ENCODE measurements at places on chromosomes 16 and 17.

DNA sequence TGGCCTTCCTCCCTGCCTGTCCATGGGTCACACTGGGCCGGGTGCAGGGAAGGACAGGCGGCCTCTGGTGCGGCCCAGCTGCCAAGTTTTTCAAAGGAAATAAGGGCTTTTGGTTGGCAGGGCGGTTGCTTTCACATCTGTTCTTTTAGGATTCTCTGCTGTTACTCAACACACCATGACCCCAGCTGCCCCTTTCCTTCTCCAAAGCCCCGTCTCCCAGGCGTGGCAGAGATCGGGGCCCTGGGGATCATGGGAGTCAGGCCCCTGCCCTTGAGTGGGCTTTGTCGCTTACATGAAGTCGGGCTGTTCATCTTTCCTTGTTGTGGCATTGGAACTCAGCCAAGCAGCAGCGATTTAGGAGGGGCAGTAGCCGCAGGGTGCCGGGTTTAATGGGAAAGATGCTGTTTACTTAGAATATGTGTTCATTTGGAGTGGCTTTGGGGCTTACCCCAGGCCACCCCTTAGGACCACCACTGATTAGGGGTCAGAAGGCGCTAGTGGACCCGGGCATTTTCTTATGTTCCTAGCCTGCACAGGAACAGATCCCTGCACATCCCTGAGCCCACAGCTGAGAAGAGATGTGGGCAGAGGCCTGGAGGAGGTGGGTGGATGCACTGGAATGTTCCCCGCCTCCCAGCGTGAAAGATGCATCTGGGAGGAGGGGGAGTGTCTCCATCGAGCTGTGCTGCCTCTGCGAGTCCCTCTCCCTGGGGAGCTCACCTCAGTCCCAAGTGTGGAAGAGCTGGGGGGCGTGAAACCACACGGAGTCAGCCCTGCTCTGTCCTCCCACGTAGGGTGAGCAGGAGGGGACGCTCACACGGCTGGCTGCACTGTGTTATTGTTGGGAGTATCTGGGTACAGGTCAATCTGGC lies 6.8 kb upstream of the ADCY7 start:
- peak; percentile 31 for DNase-seq

DNA sequence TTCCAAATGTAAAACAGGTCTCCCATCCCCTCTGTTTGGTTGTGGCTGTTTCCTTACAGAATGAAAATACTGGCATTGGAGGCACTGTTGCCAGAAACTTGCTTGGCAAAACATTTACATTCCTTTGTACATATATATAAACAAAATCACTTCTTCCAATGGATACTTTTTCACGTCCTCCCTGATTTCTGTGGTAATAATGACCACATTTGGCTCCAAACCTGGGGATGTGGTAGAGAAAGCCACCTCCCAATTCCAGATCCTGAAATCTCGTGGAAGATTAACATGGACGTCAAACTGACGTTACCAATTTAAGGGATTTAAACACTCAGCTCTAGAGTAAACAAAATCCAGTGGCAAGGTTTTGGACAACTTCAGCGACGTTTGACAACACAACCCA lies 370.8 kb upstream of the ZFHX3 start:
- DNase-seq = peak; percentile 27

- no peak for DNase-seq
These were observed 98.7 kb downstream of the HS3ST2 start for GRCh38 chr16:22912654-22913053.

DNA sequence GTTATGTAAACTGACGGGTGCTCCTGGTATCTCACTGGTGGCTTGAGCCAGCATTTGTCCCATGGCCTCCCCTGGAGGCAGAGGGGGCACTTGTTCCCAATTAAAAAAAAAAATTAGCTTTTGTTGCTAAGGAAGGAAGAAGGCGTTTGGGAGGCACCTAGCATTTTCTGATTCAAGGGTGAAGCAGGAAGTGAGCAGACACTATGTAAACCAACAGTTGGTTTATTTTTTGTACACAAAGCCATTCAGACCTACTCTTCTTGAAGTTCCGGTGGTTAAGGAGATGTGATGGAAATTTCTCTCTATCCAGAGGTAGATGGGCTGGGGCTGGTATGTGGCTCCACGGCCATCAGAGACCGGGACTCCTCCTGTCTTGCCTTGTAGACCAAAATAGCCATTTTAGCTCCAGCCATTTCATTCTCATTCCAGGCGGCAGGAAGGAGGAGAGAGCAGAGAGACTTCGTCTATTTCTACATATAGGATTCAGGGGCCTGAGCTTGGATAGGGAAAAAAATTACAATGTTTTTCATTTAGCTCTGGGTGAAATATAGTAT lies 103.0 kb downstream of the SNX29 start:
- no peak for DNase-seq

DNA sequence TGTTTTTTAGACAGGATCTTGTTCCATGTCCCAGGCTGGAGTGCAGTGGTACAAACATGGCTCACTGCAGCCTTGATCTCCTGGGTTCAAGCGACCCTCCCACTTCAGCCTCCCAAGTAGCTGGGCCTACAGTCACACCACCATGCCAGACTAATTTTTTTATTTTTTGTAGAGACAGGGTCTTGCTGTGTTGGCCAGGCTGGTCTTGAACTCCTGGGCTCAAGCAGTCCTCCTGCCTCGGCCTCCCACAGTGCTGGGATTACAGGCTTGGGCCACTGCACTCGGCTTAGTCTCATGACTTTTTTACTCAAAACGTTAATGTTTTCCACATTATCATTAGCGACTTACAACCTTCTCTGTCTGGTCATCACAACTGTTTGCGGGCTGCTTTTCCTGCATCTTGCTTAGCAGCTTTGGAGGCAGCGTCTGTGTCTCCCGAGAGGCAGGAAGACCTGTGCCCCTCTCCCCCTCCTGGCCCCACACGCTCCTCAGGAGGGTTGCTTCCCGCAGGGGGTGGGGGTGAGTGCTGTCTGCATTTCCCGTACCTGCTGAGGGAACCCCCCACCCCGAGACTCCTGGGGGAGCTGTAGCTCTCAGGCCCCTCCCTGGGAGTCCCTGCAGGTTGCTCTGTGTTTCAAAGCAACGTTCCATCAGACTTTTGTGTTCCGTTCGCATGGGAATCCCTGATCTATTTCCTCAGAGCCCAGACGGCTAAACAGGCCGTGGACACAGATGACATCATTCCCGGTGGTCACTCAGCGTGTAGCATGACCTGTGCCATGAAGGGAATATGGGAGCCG lies 52.6 kb downstream of the PGS1 start:
- DNase-seq = no peak

DNA sequence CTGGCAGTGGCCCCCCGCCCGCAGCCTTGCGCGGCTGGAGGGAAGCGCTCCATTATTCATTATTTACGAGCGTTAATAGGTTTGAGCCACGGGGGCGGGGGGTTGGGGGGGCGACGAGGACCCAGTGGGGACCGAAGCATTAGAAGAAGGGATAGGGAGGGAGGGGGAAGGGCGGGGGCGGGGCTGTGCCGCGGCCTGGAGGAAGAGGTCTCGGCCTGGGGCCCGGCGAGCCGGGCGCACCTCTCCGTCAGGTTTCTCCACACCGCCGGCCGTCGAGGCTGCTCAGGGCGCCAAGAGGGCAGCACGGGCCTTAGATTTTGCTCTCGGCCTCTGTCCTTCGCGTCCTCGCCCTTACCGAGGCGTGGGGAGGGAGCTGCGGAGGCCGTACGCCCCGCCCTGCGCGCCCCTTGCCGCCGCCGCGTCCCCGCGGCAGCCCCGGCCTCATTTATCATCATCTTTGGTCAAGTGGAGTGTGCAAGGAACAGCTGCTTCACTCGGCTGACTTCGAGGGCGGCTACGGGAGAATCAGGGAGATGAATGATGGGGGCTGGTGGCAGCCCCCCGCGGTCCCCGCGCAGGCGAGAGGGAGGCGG lies 54.2 kb downstream of the SREBF1 start:
- no peak for DNase-seq

GRCh38 chr17:43952724-43953666 lies 745 bp downstream of the PYY start:
- no peak for DNase-seq

DNA sequence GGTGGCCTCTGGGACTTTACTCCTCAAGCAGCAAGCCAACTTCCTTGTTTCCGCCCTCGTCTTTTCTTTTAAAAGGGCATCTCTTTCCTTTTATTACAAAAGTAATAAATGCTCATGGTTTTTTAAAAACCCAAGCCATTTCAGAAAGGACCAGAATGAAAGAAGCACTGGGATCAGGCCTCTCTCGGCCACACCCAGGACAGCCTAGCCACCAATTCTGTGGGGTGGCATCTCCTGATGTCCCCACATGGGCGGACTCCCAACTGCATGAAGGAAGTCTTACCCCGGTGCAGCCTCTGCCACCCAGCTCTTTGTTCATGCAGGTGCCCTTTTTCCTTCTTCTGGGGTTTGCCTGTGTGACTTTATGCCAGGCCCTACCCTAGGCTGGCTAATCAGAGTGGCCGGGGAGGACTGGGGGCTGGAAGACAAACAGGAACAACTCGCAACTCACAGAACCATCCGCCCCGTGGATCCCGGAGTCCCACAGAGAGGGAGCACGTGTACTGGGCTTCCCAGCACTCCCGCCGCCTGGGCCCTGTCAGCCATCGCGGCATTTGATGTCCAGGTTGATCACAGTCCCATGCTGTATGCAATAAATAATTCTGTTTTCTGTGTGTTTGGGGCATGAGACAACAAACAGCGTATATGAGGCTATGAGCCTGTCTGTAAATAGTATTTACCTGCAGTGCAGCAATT lies 2.6 kb upstream of the RASD1 start:
- DNase-seq = no peak

GRCh38 chr16:20181949-20182348 lies 108.3 kb upstream of the GPR139 start:
- no peak for DNase-seq

- DNase-seq = no peak
These were observed 478.8 kb downstream of the NPIPA7 start for GRCh38 chr16:16857603-16858283.

- DNase-seq = peak; percentile 100
These were observed 105.8 kb downstream of the NOG start for GRCh38 chr17:56699186-56699894.

DNA sequence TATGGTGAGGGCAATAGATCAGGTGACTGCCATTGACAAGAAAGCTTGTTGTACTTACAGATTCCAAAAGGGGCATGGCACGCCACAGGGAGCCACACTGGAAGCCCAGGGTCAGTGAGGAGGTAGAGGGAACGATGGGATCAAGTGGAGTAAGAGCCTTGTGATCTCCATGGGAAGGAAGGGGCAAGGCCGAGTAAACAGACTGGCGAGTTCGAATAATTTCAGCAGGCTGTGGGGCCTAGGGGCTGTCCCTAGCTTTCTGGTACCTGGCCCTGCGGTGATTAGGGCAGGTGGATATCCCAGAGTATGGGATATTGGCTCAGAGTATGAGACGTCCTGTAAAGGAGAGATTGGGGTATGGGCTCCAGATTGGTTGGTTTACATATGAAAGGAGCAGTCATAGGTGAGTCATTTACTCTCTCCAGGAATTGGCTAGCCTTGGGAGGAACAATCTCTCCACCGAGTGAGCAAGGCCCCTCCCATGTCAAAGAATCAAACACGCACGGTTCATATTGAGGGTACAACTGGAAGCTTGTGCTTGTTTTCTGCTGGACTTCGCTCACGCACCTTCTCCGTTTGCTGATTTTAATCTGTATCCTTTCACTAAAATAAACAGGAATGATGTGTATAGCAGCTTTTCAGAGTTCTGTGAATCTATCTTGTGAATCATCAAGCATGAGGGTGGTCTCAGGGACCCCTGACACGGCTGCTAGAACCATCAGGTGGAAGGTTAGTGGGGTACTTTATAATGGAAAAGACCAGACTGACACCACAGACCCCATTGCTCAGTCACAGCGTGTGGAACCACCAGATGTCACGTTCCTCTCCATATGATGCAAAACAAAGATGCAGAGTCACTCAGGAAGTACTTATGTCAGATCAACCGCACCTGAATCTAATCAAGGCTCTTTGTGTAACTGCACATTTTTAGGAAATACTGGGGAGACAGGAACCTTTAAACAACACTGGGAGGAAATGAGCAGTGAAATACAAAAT lies 27.9 kb downstream of the GABARAPL2 start:
- peak; percentile 68 for DNase-seq

DNA sequence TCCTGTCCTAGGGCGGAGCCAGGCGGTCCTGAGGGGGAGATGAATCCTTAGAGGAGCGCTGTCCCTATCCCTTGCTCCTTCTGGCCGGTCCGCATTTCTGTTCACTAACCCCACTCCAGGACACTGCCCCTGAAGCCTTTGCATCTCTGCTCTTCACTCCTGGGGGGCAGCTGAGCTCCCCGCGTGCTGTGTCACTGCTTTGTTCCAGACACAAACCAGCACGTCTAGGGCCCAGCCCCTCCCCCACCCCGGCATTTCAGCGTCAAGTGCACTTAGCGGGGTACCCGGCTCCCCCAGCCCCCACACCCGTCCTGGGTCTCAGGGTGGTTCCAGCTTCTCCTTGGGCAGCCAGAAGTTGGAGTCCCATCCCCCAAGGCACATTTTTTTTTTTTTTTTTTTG lies 8.9 kb downstream of the CORO6 start:
- no peak for DNase-seq

DNA sequence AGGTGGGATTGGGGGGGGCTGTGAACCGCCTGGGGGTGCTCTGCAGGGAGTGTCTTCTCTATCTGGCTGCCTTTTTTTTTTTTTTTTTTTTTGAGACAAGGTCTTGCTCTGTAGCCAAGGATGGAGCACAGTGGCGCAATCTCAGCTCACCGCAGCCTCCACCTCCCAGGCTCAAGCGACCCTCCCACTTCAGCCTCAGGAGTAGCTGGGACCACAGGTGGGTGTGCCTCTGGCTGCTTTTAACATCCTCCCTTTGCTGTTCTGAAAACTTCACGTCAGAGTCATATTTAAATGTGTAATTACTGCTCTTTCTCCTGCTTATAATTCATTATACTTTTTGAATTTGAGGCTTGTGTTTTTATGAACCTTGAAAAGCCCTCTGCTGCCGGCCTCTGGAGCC lies 78.4 kb downstream of the ZNF778 start:
- DNase-seq = no peak

- DNase-seq = no peak
These were observed 139.9 kb upstream of the HLF start for GRCh38 chr17:55124730-55125360.

GRCh38 chr17:58756246-58757161 lies 850 bp downstream of the PPM1E start:
- DNase-seq = peak; percentile 4

GRCh38 chr17:29251184-29251583 lies 4.5 kb downstream of the CRYBA1 start:
- no peak for DNase-seq

GRCh38 chr17:39238311-39238972 lies 12.7 kb upstream of the STAC2 start:
- DNase-seq = peak; percentile 59

DNA sequence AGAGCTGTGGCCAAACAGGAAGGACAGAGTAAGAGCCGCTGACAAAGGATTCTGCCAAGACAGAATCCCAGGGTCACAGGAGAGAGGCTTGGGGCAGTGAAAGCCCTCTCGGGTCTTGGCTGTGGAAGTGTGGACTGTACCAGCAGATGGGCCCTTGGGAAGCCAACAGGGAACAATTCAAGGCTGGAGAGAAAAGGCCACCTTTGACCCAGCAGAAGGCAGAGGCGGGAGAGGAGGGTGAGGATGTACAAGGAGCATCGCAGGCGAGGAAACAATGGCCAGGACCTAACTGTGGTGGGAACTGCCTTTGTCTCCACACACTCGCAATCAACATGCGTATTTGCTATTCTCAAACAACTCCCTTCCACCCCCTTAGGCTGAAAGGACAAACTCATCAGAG lies 15.7 kb downstream of the CARHSP1 start:
- no peak for DNase-seq

GRCh38 chr16:30699615-30700099 lies 686 bp downstream of the SRCAP start:
- DNase-seq = peak; percentile 15

GRCh38 chr17:13182450-13182849 lies 164.6 kb upstream of the ELAC2 start:
- DNase-seq = no peak

All from EH (cell line).